Stimulated activated CD4-positive, alpha-beta T cell treated with anti-CD3 and anti-CD28 coated beads, Interleukin-15, amount 100 ng/mL, for 1 hour (primary cell): ENCODE measurements at places on chromosomes 3 and 15.

GRCh38 chr3:118055381-118055780 lies 979.3 kb downstream of the IGSF11 start:
- DNase-seq = no peak

DNA sequence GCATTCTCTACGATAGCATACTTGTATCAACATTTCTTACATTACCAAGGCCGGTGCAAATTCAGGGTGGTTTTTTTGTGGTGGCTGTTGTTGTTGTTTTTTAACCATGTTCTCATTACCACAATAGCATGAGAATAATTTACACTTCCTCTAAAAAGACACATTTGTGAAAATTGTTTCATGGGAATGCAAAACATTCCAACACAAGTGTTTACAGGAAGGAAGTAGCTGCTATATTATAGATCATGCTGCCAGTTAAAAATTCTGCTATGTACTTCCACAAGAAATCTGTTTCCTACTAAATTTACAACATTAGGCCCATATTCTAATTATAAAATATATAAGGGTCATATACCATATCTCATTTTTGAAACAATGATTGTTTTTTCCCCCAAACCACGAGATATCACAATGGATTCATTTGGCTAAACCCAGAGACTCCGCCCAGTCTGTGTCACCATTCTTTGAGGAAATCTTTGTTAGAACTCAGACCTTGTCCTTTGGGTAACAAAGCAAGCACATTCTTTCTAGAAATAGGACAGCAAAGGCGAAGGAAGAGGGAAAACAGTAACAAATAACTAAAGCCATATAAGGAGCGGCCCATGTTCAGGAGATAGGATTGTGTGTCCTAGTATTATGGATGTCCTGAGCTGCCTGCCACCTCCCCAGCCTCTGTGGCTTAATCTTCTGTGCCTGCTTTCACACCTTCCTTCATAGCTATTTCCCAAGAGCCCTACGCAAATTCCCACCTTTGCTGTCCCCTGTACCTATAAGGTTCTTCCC lies 60.1 kb downstream of the UACA start:
- no peak for DNase-seq

GRCh38 chr15:34737477-34737876 lies 17.3 kb downstream of the GJD2 start:
- no peak for DNase-seq

GRCh38 chr3:194761384-194761783 lies 75.7 kb downstream of the FAM43A start:
- DNase-seq = no peak

GRCh38 chr15:66899555-66900350 lies 165.6 kb upstream of the SMAD3 start:
- DNase-seq = no peak
